Activated naive CD4-positive, alpha-beta T cell treated with Interleukin-2 at 50 U/mL for 16 hours (primary cell): ENCODE measurements at places on chromosomes 1 and 21.

DNA sequence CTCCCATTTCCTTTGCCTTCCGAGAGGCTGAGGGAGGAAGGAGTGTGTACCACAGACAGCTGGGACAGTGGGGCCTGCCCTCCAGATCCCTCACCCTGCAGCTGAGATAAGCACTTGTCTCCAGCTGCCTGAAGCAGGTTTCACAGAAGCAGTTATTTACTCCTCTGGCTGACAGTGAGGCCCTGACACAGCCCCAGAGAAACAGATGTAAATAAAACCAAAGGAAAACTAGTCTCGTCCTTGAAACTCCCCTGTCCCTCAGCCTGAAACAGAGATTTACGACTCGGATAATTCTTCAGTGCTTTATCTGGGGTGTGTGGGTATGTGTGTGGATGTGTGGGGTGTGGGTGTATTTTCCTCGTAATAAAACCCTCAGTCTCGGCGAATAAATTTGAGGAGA is 181.1 kb downstream of the IGSF21 start:
- DNase-seq = no peak

- DNase-seq = no peak
Measured at GRCh38 chr1:145845144-145845513, 301 bp upstream of the NUDT17 start.

DNA sequence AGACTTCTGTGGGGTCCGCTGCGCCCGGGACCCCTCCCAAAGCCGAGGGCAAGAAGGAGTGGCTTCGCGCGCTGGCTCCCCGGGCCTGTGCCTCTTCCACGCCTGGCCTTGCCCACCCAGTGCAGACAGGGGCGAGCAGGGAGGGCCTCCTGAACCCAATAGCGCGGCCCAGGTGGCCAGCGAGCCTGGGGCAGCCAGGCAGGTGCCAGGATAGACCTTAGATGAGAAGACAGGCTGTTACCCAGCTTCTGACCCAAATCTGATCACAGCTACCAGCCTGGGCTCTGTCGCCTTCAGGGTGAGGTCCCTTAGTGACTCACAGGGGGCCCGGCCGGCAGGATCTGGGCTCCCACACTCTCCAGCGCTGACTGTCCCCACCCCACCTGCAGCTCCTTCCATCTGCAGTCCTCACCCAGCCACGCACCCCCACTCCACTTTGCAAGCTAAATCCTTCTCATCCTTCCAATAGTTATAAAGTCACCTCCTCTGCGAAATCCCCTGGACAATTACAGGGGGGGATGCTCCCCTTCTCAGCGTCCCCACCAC is 9.6 kb downstream of the CLEC20A start:
- DNase-seq = no peak

- DNase-seq = no peak
Measured at GRCh38 chr1:240739754-240740153, 127.8 kb upstream of the GREM2 start.

GRCh38 chr1:58391056-58391455 is 155.5 kb downstream of the OMA1 start:
- DNase-seq = no peak

DNA sequence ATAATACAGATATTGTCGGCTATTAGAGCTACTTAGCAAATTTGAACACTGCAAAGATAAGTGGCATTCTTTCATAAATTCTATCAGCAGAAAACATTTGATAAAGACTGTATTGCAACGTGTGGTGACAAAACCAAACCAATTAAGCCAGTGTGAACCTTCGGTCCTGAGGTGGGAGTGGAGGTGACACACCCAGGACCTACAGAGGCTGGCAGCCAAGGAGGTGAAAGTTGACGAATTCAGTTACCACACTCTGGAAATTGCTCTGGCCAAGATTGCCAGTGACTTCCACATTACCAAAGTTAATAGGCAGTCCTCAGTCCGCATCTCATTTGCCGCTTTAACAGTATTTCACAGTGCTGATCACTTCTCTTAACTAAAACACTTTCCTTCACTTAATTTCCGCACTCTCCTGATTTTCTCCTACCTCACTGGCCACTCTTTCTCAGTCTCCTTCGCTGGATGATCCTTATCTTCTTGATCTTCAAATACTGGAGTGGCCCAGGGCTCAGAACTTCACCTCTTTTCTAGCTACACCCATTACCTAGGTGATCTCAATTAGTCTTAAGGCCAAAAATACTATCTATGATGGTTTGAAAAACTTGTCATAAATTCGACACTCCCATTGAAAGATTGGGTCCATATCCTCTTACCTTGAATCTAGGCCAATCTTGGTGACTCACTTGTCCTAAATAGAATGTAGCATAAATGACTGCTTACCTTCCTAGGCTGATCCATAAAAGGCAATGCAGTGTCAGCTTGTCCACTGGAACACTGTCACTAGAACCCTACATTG is 5.1 kb upstream of the CDC42BPA start:
- DNase-seq = no peak

GRCh38 chr1:118947003-118947765 is 41.0 kb downstream of the TBX15 start:
- DNase-seq = no peak

DNA sequence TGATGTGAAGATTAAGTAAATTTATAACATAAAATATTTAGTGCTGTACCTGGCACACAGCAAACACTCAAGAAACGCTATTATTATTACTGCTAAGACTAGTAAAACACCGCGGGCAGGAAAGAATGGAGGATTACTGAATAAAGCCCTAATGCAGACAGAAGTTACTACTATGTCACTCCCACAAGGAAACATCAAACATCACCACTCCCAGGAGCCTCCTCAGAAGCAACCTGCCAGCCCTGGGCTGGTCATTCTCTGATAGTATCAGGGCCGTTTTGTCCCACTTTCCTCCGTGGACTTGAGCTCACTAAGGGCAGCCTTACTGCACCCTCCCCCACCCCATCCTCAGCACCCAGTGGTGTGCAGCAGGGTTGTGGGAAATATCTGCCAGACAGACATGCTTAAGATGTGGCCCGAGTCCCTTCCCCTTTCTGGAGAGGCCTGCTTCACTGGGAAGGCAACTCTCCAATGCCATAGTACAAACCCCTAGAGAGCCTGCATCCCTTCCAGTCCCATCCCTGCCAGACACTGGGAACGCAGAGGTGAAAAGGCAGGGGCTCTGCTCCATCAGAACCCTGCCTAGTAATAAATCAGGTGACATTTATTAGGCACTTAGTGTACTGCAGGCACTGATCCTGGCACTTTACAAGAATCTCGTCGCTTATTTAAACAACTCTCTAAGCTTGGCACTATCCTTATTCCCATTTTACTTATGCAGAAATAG is 41.7 kb upstream of the ECE1 start:
- DNase-seq = no peak

GRCh38 chr1:55747408-55747841 is 532.3 kb upstream of the USP24 start:
- DNase-seq = no peak

- no peak for DNase-seq
Measured at GRCh38 chr1:230328342-230329015, 97.7 kb downstream of the PGBD5 start.

DNA sequence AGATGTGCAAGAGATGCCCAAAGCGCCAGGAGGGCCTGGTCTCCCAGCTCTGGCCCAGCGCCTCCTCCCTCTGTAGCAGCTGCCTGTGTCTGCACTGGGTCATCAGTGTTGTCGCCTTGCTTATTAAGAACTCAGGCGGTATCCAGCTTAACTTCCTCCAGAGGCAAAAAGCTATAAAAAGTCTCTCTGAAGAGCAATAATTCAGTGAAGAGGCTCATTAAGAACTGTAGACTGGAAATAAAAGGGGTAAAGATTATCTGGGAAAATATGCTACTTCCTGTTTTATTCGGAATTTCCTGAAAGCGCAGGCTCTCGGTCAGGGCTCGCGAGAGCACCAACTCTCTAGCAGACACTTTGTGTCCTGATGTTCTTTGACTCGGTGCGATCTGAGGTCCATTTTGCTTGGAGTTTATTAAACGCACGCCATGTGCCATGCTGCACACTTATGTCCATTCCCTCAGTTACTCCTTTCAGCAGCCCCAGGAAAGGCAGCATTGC is 70.4 kb downstream of the MRPS6 start:
- DNase-seq = no peak

- DNase-seq = no peak
Measured at GRCh38 chr21:45050345-45050796, 24.0 kb upstream of the ADARB1 start.

DNA sequence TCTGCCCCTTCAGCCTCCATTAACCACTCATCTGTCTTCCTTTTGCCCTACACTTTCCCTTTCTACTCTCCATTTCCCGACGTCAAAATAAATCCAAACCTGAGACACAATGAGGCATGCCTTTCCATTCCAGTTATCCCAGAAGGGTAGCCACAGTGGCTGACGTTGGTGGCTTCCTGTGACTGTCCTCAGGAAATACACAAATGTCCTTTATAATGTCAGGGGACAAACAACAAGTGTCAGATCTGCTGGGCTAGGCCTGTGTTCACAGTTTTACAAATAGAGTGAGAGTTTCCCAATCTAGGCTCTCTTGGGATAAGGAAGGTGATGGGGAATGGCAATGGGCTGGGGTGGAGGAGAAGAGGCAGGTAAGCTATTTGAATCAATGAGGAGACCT is 135.3 kb downstream of the BRINP2 start:
- no peak for DNase-seq

DNA sequence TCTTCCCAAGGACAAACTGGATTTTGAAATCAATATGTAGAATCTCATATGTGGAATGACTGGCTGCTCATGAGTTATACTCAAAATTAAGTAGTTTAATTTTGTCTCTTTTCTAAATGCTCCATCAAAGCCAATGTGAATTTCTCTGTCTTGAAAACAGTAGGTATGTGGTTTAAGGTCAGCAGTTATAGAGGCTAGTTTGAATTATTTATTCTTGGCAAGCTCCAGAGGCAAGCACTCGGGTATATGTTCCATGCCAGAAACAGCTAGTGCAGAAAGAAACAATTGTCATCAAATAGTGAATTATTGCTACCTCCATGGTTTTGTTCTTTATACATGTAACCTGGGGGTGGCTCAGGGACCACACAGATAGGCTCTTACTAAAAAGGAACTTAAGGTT is 63.5 kb downstream of the LRIG2 start:
- DNase-seq = no peak

GRCh38 chr1:169499807-169500206 is 14.1 kb upstream of the SLC19A2 start:
- DNase-seq = no peak

GRCh38 chr1:3049905-3050304 is 19.1 kb upstream of the PRDM16 start:
- DNase-seq = no peak

DNA sequence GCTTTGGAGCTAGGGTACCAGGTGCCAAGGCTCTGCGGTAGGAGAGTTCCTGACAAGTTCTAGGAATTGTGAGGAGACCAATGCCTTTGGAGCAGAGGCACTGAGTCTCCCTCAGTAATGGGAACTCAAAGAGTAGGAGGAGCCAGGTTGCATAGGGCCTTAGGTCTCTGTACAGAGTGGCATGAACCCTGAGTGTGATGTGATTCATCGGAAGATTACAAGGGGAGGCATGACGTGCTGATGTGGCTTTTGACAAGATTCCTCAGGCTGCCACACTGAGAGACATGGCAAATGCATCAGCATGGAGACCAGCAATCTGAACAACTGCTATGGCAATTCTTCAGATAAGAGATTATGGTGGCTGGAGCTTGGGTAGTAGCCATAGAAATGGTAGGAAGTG is 94.6 kb upstream of the SLC44A3 start:
- DNase-seq = no peak

GRCh38 chr1:93437976-93438605 is 9.8 kb upstream of the FNBP1L start:
- no peak for DNase-seq

GRCh38 chr1:188164459-188164858 is 1335.7 kb downstream of the PLA2G4A start:
- DNase-seq = no peak

DNA sequence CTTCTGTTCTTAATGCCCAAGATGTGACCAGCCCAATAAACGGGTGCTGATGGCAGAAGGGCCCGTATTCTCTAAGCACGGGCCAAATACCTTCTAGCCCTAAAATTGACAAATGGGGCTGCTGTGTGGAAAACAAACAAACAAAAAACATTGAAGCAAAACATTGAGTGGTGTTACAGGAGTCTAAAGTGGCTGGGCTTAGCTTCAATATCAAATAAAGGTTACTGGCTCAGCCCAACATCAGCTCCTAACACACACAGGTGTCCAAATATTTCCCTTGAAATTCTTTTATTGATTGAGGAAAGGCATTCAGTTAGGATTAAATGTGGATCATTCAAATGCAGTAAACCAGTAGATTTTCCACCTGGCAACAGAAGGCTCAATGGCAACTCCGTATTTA is 13.3 kb upstream of the TTF2 start:
- DNase-seq = no peak

GRCh38 chr1:21534674-21535378 is 25.6 kb downstream of the ALPL start:
- DNase-seq = no peak

- no peak for DNase-seq
Measured at GRCh38 chr1:71400050-71400449, 319.2 kb upstream of the ZRANB2 start.

DNA sequence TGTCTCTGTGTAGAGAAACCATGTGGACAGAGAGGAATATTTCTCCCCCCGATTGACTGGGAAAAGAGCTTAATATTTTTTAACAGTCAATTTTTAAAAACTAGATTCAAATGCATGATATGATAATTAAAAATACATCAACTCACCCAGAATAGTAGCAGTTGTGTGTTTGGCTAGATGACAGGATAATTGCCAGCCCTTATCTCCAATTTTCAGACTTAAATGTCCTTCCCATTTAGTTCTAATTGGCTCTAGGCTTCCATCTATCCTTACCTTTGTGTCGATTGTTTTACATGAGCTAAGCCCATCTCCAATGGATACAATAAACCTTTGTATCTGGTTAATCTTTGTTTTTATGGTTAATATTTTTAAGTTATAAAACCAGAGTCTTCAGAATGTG is 23.9 kb upstream of the KIAA0040 start:
- DNase-seq = no peak

GRCh38 chr21:15894596-15894995 is 164.8 kb downstream of the USP25 start:
- DNase-seq = no peak

GRCh38 chr1:58812468-58812867 is 28.6 kb upstream of the JUN start:
- no peak for DNase-seq

DNA sequence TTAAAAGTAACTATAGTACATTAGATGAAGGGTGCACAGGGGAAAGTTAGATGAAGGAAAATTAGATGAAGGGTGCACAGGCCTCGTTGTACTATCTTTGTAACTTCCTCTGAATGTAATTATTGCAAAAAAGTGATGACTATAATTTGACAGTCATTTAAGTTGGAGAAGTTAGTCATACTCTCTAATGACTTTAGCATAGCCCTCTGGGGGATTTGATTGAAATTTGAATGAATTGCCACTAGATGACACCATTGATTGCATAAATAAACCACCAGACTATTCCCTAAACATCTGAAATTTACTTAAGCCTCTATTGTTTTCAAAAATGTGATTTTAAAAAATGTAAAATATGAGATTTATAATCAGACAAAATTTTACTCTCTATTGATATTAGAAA is 102.6 kb downstream of the TPR start:
- DNase-seq = no peak

GRCh38 chr1:20323613-20323920 is 32.9 kb downstream of the VWA5B1 start:
- DNase-seq = no peak
